ENCODE measurements at places on chromosomes 5 and 9.

- no peak for DNase-seq
These were observed 9.7 kb upstream of the LVRN start for GRCh38 chr5:115952588-115952987.

DNA sequence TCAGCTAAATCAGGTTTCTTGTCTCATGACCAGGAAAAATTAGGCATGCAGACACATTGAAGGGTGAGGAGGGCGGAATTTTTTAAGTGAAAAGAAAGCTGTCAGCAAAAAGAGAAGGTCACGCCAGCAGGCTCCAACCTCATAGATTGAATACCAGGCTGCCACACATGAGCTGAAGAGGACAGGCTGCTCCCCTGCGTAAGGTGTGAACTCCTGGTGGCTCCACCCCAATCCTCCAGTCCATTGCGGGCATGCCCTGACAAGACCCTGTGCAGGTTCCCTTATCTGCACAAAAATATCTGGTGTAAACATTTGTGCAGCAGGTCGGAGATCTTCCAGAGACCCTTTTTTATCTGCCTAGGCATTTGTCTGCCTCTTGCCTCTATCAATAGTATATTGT, 22.9 kb upstream of the TEX10 start:
- DNase-seq: no peak

GRCh38 chr5:88997937-88998336, 115.0 kb upstream of the MEF2C start:
- peak; percentile 23 for DNase-seq

DNA sequence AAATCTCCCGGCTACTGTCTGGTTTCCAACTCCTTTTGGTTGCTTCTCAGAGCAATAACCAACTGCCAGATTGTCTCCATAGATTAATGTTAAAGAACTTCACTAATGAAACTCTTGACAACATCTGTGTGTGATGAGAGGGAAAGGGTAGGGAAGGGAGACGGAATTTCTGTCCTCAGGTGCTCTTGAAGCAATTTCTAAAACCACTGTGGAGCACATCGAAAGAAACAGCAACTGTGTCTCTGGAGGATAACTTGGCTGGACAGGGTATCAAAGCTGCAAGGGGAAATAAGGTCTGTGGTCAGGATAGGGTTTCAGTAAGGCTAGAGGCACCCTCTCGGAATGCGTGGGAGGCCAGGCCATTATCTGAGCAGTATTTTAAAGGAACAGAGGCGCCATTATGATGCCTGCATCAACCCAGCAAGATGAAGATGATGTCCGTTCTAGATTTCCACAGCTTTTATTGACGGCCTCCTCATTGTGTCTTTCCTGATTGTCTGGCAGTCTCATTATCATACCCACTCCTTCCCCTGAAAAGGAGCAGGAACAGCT, 76.6 kb downstream of the RORB start:
- no peak for DNase-seq
